ENCODE measurements at places on chromosomes 13 and 19.
A peak's percentile ranks its signal among the peaks of the same experiment; 100 is the strongest.

DNA sequence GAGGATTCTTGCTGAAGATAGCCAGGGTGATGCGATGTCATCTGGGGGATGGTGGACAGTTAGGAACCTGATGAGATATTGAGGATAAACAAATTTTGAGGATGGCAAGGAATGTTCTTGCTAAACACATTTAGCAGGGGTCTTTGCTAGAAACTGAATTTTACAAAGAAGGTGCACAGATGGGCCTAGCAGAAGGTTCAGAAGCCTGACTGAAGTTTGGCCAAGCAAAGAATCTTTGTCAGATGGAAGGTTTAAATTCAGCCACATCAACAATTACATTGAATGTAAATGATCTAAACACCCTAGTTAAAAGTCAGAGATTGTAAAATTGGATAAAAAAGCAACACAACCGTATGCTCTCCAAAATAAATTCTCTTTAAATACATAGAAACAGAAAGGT lies 68.8 kb downstream of the WASF3 start:
- H3K27ac ChIP-seq = no peak overlapping the region
- no peaks in the 10 kb centered on the region for H3K4me1 ChIP-seq
- H3K4me3 ChIP-seq = no peak overlapping the region
- DNase-seq = no peak
- no peaks in the 10 kb centered on the region for H3K27me3 ChIP-seq
- no peaks in the 10 kb centered on the region for H3K36me3 ChIP-seq

GRCh38 chr13:113862191-113862930 lies 1.5 kb downstream of the GAS6 start:
- H3K27me3 ChIP-seq = no peaks in the 10 kb centered on the region
- H3K4me1 ChIP-seq = peaks cover 42% of the 10 kb centered on the region
- peak overlapping the region; percentile 72 for H3K27ac ChIP-seq
- H3K36me3 ChIP-seq = peaks cover 8% of the 10 kb centered on the region

GRCh38 chr13:45412274-45413049 lies 5.7 kb downstream of the SLC25A30 start:
- no peak overlapping the region for H3K27ac ChIP-seq
- DNase-seq = no peak
- peaks cover 20% of the 10 kb centered on the region for H3K4me1 ChIP-seq
- H3K4me3 ChIP-seq = no peak overlapping the region

- no peaks in the 10 kb centered on the region for H3K27me3 ChIP-seq
- H3K27ac ChIP-seq = peak overlapping the region; percentile 75
Measured at GRCh38 chr13:105442949-105443699, 1092.3 kb downstream of the EFNB2 start.

GRCh38 chr13:78046331-78046730 lies 127.7 kb upstream of the EDNRB start:
- no peaks in the 10 kb centered on the region for H3K27me3 ChIP-seq
- H3K36me3 ChIP-seq = no peaks in the 10 kb centered on the region
- H3K4me3 ChIP-seq = no peak overlapping the region
- H3K27ac ChIP-seq = no peak overlapping the region
- no peaks in the 10 kb centered on the region for H3K4me1 ChIP-seq
- DNase-seq = no peak

Data from keratinocyte (primary cell).